ENCODE measurements at places on chromosomes 5 and 9. TPM values are rescaled to one million over a fixed set of nuclear protein-coding genes. Genes with fewer than 3 reads are reported as not detected.
A peak's percentile ranks its signal among the peaks of the same experiment; 100 is the strongest.

SPINK13 gene
- not detected for total RNA-seq

ACTL7A gene
- not detected for total RNA-seq

DRD1 gene
- total RNA-seq, result not detected

HTR1A gene
- total RNA-seq, result not detected

ARHGEF37 gene
- total RNA-seq, result 0.29 TPM

C5orf58 gene
- not detected for total RNA-seq

PCDHA1 gene
- total RNA-seq, result not detected

ZNF454 gene
- total RNA-seq, result not detected

OR1J2 gene
- total RNA-seq, result not detected

PRLR gene
- 0.10 TPM for total RNA-seq

IRX1 gene
- not detected for total RNA-seq

TPRN gene
- 1.1 TPM for total RNA-seq

DNA sequence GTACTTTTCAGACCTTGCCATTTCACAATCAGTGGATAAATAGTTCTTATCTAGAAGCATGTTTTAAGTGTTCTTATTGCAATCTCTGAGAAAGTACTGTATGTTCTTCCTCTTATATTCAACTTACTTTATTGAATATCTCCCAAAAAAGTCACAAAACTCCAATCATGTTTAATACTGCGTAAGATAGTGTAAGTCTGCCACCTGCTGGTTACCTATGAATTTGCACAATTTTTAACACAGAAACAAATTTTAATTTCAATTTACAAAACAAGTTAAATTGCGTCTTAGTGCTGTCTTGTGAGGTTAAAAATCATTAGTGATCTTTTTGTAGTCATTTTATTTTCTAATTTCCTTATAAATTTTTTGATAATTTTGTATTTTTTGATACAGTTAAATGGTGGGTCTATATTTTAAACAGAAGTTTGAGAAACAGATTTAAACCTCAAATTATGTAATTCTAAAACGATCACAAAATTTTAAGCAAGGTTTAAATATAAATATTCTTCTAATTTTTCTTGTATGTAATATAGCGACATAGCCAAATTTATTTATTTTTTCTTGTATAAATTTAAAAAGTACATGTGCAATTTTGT lies 115.8 kb downstream of the EMB start:
- DNase-seq, result peak; percentile 4

DNA sequence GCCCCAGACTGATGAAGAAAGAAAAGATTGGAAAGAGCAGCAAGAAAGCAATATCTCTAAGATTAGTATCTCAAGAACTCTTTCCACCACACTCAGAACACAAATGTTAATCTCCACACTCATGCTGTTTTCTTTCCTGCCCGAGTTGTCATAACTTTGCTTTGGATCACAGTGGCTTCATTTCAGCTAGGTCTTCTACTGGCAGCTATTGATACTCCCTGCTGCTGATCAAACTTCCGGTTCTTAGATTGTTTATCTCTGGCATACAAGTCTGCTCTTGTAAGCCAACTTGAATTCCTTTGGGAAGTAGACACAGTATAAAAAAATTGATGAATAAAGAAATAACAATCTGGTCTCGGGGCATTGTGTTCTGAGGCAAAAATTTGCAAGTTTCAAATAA lies 77.7 kb upstream of the SPEF2 start:
- no peak for DNase-seq

GRCh38 chr9:72476617-72477437 lies 44.6 kb upstream of the TMC1 start:
- peak; percentile 85 for DNase-seq

- DNase-seq, result peak; percentile 16
These were observed 41.1 kb upstream of the TCF7 start for GRCh38 chr5:134073404-134073803.

GRCh38 chr5:27947088-27947487 lies 908.7 kb upstream of the CDH9 start:
- DNase-seq, result peak; percentile 3

DNA sequence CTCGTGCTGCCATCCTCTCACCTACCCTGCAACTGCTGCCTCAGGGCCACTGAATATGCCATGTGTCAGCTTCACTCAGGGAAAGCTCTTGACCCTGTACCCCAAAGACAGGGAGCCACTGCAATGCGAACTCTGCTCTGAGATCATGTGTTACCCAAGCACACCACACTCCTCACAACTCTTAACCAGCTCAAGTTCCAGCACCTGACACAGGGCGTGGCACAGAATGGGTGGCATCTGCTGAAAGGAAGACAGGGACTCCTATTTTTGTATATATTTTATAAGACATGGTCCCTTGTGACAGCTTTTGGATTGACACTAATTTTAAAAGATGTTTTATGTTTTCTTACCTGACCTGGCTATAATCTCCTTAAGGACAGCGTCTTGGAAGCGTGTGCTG lies 10.7 kb downstream of the PHYKPL start:
- no peak for DNase-seq

DNA sequence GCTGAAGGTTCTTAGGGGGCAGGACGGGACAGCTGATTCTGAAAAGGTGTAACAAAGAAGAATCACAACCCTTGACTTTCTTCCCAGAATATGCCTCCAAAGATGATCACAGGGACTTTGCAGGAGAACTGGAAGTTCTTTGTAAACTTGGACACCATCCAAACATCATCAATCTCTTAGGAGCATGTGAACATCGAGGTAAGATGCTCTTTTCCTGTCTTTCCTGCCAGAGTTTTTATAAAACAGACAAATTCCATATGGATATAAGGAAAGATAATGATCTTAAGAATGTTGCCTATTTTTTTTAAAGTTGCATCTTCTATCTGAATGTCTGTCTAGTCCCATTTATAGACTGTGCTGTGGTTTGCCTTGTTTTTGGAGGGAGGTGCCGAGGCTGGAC lies 87.9 kb downstream of the EQTN start:
- DNase-seq, result no peak

GRCh38 chr9:37377688-37378612 lies 44.5 kb upstream of the GRHPR start:
- DNase-seq, result no peak

GRCh38 chr9:87148331-87149104 lies 201.2 kb upstream of the GAS1 start:
- peak; percentile 59 for DNase-seq

GRCh38 chr5:172906436-172906835 lies 52.8 kb upstream of the RPL26L1 start:
- peak; percentile 37 for DNase-seq

GRCh38 chr5:153619771-153620170 lies 129.3 kb downstream of the GRIA1 start:
- peak; percentile 31 for DNase-seq

DNA sequence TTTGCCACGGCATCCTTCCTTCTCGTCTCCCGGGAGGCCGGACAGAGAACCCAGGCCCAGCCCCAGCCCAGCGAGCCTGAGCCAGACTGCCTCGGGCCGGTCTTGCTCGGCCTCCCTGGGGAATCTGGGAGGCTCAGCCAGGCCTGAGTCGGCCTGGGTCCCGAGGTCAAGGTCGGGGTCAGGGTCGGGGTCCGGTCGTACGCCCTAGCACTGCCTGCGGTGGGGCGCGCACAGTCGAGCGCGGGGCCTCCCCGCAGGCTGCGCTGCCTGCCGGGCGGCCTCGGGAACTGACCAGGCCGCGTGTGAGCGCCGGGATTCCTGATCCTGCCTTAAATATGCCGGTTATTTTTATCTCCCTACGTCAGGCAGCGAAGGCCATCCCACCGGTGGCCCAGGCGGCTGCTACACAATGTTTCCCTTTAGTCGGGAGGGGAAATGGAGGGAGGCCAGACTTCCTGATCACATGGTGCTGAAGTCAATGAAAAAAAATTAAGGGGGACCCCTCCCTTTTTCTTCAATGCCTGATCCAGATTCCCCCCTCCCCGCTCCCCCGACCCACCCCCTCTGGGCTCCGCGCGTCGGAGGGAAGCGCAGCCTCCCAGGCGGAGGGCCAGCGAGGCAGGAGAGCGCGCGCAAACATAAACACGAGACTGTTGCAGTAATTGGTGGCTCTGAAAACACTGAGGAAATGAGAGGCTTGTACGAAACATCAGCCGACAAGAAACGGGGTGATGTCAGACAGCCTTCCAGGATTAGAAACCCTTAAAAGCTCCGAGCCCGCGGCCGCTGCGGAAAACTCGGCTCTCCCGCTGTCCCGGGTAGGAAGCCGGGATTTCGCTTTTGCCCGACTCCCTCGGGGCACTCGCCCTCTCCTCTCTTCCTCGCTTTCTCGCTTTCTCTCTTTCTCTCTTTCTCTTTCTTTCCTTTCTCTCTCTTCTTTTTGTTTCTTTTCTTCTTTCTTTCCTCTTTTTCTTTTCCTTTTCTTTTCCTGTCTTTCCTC lies 148.2 kb upstream of the KLF4 start:
- DNase-seq, result peak; percentile 94

DNA sequence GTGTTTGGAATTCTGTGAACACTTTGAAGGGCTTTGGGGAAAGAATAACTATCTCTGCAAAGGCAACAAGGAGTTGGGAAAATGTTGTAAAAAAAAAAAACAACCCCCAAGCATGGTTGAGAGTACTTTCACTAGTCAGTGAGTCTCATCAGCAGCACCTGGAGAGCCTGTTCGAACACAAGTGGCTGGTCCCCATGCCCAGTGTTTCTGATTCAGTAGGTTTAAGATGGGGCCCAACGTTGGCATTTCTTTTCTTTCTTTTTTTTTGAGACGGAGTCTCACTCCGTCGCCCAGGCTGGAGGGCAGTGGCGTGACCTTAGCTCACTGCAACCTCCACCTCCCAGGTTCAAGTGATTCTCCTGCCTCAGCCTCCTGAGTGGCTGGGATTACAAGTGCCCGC lies 59.5 kb downstream of the KLF4 start:
- no peak for DNase-seq

DNA sequence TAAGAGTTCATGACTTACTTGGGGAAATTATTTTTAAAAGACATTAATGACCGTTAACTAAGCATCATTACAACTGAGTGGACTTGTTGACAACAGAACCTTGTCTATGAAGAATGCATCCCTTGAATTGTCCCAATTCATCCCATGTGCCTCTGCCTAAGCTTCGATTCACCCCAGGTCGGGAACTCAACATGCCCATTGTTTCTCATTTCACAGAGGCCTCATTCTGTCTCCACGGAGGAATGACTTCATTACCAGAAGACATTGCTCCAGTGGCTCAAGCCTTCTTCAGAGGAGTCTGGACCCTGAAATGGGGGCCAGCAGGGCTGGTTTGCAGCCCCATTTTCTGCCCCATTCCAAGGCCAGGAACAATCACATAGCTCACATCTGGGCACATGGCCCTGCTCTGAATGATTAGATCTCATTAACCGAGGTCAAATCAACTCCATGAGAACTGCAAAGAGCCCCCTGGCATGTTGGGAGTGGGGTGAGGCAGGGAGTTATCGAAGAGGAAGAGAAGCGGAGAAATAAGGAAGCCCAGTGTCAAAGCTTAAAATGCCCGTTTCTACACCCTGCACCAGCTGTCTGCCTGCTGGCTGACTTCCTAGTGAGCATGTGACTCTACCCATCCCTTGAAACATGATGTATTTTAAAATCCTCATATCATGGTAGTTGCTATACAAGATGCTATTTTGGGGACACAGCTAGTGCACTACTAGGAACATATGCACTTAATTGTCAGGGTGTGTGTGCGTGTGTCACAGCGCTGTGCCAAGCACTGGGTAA lies 137.3 kb downstream of the LHFPL2 start:
- DNase-seq, result no peak

DNA sequence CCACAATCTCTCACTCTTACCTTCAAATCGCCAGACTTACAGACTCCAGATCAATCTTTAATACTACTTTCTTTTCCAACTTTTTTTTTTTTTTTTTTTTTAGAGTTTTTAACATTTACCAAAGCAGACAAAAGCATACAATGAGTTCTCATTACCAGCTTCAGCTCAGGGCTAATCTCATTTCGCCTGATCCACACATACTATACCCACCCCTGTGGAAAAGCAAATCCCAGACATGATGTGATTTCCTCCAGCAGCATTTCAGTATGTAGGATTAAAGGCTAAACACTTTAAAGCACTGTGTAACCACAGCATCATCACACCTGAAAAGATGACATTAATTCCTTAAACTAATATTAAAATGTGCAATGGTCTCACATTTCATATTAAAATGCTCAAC lies 138.8 kb upstream of the RETREG1 start:
- DNase-seq, result no peak

- no peak for DNase-seq
These were observed 211.4 kb downstream of the GAS1 start for GRCh38 chr9:86735772-86736458.

- DNase-seq, result no peak
These were observed 60.3 kb upstream of the EPB41L4A start for GRCh38 chr5:112479418-112479817.

- peak; percentile 54 for DNase-seq
These were observed 199.6 kb upstream of the DAB2 start for GRCh38 chr5:39624268-39624886.

DNA sequence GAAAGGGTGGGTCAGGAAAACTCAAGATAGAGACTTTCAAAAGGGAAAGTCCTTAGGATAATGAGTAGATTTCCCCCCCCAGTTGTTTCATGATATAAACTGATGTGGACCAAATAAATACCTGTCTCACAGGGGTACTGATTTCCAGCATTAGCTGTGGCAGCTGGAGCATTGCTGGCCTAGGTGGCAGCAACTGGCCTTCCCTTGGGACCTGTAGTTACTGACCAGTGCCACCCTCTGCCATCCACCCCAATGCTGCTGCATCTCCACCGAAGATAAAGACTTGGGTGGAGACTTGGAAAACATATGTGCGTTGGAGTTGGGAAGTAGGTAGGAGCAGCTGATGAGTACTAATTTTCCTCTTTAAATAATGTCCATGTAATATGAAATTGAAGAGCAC lies 71.8 kb downstream of the SYK start:
- no peak for DNase-seq

DNA sequence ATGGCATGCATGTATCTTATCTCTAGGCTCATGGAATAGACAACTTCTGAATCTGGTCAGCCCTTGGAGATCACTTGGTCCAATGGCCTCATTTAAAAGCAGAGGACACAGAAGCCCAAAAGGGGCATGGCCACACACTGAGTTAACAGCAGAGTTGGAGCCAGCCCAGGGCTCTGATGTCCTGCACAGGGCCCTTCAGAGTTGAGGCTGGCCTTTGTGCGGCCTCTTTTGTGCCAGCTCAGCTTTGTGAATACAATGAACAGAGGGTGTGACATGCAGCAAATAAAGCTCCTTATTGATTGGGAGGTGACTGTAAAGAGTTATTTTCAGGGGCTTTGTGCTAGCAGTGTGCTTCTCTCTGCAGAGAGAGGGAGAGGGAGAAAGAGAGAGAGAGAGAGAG lies 150.1 kb upstream of the STK32A start:
- no peak for DNase-seq

- no peak for DNase-seq
These were observed 1277.7 kb upstream of the NUDT12 start for GRCh38 chr5:104840284-104840683.
